ENCODE measurements at places on chromosomes 4 and X.

DNA sequence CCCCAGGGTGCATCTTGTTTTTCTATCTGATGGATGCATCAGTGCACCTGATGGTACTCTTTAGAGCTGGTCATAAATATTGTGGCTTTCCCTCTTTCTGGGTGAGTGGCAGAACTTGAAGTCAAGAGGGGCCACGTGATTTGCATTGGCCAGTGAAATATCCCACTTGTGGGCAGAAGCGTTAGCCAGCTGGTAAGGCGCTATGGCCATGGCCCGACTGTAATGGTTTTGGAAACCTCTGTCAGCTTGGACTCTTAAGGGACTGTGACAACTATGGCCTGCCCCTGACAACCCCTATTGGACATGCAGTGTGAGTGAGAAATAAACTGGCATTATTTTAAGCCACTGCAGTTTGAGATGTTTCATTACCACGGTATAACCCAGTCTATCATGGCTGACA lies 72.8 kb downstream of the SEL1L3 start:
- no peak for DNase-seq

DNA sequence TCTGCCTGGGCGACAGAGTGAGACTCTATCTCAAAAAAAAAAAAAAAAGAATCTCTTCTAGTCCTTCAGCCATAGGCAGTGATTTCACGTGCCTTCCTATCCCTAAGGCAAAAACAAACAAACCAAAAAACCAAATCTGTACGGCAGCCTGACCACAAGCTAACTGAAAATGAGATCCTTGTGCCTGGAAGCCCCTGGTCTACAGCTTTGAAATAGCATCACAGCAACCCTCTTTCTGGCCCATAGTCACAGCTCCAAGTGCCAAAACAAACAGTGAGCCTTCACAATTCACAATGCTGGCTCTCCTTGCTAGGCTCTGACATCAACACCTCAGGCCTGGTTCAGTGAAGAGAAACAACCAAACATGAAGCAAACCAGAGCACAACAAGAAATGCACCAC lies 46.1 kb downstream of the TMEM150C start:
- DNase-seq = no peak

GRCh38 chrX:23251043-23251442 lies 83.6 kb upstream of the PTCHD1 start:
- DNase-seq = no peak

- no peak for DNase-seq
These were observed 3.3 kb upstream of the ADH7 start for GRCh38 chr4:99438405-99438780.

DNA sequence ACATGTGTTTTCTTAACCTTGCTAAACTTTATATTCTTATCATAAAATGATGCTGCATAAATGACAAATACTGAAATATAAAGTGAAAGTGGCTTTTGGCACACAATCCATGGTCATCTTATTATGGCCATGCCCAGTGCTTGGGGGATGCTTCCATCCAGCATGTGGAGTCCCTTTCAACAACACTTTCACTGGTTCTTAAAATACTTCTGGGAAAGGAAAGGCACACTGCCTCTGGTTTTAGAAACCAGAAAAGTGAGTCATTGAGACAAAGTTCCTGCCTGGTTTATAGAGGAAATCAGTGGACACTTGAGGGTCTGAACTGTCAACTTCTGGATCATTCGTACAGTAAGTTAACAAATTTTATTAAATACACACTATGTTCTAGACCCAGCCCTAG lies 248.0 kb upstream of the ADAMTS3 start:
- no peak for DNase-seq

DNA sequence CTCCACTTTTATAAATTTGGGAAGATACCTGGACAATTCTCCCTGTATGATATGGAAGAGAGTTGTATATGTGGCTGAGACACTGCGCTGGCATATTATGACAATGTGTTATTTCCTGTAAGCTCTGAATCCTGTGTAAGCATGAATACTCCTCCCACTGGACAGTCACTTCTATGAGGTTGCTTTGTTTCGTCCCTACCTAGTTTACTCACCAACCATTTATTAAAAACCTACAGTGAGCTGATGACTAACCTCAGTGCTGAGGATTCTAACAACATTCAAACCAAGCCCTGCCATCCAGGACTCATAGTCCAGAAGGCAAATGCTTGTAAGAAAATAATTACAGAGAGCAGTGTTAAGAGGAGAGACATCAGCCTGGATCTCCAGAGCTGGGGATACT lies 1632.9 kb upstream of the TENM3 start:
- DNase-seq = no peak

DNA sequence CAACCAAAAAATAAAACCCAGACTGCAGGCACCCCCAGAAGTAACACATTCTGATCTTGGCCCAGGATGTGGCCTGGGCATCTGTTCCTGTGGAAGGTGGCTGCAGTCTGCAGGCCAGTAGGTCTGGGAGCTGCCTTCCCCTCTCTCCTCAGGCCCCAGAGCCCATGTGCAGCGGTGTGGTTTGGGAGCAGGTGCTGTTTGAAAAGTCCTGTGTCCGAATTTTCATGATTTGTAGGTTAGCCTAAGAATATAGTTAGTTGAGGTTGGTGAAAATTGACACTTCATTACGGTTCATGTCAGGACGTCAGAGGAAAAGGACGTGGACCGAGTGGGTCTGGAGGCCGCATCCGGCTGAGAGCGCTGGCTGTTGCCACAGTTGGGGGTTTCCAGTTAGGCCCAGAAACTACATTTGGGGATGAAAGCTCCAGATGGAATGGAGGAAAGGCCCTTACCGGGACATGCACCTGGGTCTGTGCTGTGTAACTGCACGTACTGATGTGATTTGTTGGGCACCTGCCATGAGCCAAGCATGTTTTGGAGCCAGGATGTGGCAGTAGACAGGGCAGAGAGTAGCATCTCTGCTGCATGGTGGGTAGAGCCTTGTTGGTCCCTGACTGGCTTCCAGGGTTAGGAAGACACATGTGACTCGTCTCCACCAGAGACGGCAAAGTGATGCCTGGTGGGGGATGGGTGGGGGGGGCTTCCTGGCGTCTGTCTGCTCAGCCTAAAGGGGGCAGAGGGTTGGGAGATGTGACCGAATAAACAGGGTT lies 21.7 kb upstream of the HGFAC start:
- DNase-seq = no peak

DNA sequence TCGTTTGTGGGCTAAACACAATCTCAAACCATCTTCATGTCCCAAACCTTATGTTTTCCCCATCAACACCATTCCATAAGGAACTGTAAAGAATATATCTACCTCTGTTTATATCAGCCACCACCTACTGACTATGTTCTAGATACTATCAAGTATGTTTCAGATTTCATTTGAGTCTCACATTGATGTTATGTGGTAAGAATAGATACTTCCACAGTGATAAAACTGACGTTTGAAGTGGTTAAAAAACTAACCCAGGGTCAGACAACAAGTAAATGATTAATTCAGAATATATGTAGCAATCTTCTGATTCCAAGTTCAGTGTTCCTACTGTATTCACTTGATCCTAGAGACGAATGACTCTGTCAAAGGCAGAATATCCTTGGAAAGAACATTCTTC lies 156.8 kb upstream of the RASGEF1B start:
- no peak for DNase-seq

DNA sequence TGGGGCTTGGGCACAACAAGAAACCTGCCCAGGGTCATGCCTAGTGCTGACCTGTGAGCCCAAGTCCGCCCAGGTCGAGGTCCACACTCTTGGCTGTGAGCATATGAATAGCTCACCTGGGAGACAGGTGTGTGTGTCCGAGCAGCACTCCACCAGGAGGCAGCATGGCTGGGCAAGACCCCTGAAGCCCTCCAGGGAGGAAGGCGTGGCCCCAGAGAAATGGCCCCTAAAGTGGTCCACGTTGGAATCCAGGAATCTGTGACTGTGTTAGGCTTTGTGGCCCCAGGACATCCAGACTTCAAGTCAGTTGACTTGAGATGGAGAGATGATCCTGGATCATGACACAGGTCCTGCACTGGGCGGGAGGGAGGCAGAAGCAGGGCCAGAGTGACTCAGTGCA lies 138.8 kb downstream of the CPZ start:
- DNase-seq = no peak

DNA sequence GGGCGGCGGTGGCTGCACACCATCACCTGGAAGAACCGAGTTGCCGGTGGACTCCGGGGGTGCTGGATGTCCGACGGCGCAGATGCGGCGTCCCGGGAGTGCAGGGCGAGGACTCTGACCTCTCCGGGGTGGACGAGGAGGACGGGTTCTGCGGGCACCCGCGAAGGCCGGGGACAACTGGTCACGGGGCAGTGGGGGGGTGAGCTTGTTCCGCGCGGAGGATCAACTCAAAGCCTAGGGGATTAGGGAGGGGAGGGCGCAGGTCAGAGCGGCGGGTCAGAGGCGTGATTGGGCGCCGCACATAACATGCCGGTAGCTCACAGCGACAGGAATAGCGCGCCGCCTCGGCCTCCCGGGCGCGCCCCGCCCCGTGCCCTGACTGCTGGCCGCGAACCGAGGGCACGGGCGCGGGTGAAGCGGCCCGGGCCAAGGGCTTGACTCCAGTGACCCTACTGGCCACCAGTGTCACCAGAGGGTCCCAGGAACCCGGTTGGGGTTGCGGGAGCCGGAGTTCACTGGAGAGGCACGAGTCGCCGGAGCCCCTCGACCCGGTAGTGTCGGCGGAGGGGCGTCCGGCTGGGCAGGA lies at the start of gene KLHL34:
Gene KLHL34 (minus strand): TSS at position 179 of the 586 bp plus-strand sequence. CDS start 542 bp downstream, outside the sequence.
- no peak for DNase-seq

DNA sequence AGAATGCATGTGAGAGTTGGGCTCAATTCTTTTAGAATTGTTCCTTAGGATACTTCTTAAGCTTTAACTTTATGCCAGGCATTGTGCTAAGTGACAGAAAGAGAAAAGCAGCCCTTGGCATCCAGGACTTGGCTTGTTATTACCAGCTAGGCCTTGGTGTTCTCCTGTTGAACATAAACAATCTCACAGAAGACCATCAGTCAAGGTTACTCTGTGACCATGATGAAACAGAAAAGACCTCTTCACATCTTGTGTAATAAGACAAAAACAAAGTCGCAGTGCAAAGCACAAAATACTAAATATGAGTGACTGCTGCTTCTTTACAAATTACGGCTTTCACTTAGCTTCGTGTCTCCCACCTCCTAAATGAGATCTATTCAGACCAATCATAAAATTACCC lies 71.6 kb downstream of the CHIC2 start:
- DNase-seq = no peak

- no peak for DNase-seq
These were observed 82.7 kb downstream of the TECRL start for GRCh38 chr4:64326507-64326906.

- no peak for DNase-seq
These were observed 7.2 kb upstream of the FAM9C start for GRCh38 chrX:13051529-13052172.

GRCh38 chrX:39613997-39614679 lies 483.6 kb downstream of the BCOR start:
- no peak for DNase-seq

DNA sequence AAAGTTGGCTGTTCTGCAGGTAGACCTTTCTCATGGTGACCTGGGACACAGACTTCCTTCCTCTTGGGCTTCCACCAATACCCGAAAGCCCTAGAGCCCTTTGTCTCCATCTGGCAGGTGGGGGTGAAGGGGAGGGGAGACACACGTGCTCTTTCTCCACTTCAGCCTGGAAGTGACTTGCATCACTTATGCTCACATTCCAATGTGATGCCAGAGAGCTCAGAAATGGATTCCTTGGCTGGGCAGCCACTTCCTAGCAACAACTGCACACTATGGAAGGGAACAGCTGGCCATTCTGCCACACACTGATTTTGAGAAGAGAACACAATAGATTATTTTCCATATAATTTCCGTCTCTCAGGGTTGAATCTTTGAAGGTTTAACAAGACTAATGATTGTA lies 36.3 kb downstream of the C4orf51 start:
- no peak for DNase-seq

GRCh38 chr4:184280137-184280536 lies 62.5 kb upstream of the ENPP6 start:
- no peak for DNase-seq

- no peak for DNase-seq
These were observed 320.7 kb upstream of the CLNK start for GRCh38 chr4:11005300-11005699.

GRCh38 chr4:114146947-114147618 lies 167.6 kb upstream of the ARSJ start:
- no peak for DNase-seq

DNA sequence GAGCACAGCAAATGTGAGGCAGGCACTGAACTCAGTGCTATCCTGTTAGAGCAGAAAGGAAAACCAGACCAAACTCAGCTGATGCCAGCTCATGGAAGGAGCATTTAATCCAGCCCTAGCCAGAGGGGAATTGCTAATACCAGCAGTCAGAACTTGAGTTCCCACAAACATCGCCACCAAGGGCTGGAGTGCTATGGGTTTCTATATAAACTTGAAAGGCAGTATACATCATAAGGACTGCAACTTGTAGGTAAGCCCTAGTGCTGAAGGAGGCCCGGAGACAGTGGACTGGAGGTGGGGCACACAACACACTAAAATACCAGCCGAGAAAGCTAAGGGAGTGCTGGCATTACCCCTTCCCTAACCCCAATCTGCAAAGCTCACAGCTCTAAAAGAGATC lies 440.2 kb downstream of the PRR32 start:
- DNase-seq = no peak

DNA sequence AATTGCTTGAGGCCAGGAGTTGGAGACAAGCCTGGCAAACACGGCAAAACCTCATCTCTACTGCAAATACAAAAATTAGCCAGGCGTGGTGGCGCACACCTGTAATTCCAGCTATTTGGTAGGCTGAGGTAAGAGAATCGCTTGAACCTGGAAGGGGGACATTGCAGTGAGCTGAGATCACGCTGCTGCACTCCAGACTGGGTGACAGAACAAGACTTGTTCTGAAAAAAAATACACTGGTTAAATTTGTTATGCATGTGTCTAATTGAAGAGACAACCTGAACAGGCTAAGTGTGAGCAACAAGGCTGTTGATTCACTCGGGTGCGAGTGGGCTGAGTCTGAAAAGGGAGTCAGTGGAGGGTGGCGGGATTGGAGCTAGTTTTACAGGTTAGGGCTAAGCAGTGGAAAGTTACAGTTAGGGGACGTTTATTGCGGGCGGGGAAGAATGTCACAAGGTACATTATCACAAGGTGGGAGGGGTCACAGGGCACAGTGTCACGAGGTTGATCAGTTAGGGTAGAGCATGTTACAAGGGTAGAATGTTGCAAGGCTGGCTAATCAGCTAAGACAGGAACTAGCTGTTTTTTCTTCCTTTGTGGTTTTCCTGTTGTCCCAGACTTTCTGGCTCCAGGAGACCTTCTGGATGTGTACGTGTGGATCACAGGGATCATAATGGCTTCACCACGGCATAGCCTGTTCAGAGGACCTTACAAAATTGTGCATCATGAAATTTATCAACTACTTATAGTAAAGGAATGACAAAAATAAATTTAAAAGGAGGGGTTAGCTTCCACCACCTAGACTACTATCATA lies 115.8 kb downstream of the NAA11 start:
- no peak for DNase-seq

DNA sequence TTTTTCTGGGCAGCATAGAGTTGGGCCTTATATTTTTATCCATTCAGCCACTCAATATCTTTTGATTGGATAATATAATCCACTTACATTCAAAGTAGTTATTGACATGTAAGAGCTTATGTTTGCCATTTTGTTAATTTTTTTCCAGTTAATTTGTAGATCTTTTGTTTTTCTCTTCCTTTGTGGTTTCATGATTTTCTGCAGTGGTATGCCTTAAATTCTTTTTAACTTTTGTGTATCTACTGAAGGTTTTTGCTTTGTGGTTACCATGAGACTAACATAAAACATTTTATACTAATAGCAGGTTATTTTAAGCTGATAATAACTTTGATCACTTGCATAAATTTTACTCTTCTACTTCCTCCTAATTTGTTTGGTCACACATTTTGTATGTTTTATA lies 140.8 kb upstream of the GATB start:
- DNase-seq = no peak

Data from NCI-H2081 treated with DMSO at 0.1 percent for 48 hours (cell line).